Activated CD4-positive, alpha-beta T cell treated with anti-CD3 and anti-CD28 coated beads, Interleukin-2, amount 50 U/mL, for 24 hours (primary cell): ENCODE measurements at places on chromosomes 3 and 15.

DNA sequence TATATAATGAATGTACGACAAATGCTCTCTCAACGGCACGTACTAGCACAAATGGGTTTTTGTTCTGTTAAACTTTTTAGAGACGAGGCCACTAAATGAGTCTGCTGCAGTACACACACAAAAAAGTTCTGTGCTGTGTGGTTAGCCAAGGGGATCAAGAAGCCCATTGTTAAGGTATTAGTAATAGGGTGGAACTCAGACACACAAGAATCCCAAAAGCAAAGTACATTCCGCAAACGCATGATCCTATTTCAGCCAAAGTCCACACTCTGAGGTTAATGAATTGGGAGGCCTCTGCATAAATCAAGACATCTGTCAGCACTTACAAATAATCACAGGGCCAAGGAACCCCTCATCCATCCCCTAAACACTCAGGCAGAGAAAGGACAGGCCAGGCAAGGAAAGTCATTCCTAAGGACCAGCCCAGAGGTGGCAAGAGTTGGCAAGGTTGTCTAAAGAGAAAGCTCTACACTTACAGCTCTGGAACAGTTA, 12.1 kb downstream of the OSBPL10 start:
- no peak for DNase-seq

GRCh38 chr3:196440041-196440537, 7.9 kb upstream of the UBXN7 start:
- no peak for DNase-seq

DNA sequence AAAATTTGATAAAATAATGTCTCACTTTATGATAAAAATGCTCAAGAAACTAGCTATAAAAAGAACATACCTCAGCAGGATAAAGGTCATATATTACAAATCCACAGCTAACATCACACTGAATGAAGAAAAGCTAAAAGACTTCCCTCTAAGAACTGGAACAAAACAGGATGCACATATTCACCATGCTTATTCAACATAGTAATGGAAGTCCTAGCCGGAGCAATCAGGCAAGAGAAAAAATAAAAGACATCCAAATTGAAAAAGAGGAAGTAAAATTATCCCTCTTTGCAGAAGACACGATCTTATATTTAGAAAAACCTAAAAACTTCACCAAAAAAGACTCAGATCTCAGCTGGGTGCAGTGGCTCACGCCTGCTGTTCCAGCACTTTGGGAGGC, 34.0 kb downstream of the SENP7 start:
- no peak for DNase-seq

GRCh38 chr3:23385327-23385726, 182.2 kb downstream of the UBE2E2 start:
- DNase-seq, result no peak

- no peak for DNase-seq
Measured at GRCh38 chr3:153087595-153088566, 74.1 kb upstream of the RAP2B start.

- no peak for DNase-seq
Measured at GRCh38 chr15:25268166-25268565, 170.7 kb downstream of the UBE3A start.

DNA sequence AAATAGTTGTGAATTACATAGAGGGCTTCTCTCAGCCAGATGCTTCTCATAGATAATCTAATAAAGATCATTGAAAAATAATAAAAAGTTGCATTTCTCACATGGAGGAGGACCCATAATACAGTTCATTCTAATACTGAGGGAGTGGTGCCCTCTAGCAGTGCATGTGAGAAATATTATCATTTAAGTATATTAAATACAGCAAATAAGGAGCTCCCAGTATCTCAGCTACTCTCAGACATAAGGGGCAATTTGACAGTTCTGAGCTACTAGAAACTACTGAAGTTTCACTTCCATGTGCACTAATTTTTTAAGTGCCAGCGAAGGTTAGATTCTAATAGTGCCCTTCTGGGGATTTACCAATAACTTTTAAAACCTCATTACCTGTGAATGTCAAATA, 188.3 kb downstream of the IL5RA start:
- DNase-seq, result no peak

DNA sequence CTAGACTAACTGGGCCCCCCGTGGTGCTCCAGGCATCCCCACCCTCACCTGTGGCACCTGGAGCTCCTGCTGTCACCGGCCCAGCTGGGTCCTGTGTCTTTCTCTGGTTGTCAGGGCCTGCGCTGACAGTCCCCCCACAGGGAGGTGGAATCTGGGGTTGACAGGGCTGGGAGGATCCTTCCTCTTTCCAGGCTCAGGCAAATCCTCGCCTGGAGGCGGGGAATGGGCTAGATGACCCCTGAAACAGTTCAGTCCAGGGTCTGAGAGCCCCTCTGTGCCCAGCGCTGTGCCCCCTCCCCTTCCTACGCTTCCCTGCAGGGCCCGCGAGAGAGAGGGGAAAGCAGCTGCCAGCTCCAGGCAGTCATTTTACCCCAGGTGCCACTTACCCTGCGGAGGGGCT, 50.1 kb upstream of the MCF2L2 start:
- DNase-seq, result no peak

DNA sequence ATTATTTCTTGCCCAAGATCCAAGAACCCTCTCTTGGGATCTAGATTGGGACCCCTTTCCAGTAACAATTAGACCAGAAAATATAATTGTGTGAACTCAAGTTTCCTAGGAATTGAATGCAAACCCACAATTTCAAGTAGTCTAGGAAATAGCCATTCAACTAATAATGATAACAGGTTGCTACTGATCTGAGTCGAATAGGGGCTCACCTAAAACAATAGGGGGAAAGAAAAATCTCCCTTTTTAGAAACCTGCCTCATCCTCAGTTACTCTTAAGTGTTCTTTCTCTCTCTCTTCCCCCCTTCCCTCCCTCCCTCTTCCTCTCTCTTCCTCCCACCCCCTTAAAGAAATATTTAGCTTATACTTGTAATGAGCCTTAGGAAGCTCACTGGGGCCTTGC, 555.3 kb downstream of the IGSF11 start:
- no peak for DNase-seq

DNA sequence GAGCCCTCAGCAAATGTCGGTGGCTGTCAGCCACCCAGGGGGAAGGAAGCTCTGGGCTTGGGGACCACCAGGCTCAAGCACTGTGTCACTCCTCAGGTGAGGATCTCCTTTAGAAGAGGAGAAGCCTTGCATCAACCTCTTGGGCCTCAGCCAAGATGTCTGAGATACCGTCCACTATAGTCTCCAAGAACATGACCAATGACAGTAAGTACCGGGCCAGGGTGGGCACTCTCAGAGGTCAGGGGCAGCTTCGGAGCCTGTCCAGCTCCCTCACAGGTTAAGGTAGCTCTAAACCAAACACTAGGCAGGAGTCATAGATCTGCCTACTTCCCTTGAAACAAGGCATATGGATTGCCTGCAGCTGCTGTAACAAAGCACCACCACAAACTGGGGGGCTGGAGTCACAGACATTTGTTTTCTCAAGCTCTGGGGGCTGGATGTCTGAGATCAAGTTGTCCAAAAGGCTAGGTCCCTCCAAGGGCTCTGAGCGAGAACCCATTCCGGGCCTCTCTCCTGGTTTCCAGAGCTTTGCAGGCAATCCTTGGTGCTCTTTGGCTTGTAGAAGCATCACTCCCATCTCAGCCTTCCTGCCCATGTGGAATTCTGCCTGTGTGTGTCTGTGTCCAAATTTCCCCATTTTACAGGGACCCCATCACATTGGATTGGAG, 1.3 kb downstream of the CFAP100 start:
- DNase-seq, result no peak

DNA sequence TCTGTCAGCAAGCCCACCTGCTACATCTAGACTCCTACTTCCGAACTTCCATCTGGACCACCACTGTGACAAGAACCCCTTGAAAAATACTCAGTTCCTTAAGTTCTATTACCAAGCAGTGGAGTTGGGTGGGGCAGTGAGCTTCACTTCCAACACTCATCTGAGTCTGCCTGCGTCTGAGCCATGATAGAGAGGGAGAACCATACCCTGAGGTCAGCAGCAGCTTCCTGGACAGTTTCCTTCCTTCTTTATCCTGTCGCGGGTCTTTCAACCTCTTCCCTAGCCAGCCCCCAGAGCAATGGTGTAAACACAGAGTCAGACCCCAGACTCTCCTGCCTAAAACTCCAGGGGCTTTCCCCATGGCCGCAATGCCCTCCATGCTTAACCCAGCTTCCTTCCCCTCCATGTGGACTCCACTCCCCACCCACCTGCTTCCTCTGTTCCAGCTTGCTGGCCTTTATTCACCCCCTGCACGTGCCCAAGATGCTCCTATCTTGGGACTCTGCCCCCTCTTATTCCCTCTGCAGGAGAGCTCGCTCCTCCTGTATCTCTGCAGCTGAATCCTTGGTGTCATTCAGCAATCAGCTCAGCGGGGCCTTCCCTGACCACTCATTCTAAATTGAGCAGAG, 211.2 kb downstream of the SHQ1 start:
- DNase-seq, result no peak
